ENCODE measurements at places on chromosomes 3 and 15.
A peak's percentile ranks its signal among the peaks of the same experiment; 100 is the strongest.

- no peak for DNase-seq
Measured at GRCh38 chr3:13634151-13634550, 85.2 kb downstream of the FBLN2 start.

DNA sequence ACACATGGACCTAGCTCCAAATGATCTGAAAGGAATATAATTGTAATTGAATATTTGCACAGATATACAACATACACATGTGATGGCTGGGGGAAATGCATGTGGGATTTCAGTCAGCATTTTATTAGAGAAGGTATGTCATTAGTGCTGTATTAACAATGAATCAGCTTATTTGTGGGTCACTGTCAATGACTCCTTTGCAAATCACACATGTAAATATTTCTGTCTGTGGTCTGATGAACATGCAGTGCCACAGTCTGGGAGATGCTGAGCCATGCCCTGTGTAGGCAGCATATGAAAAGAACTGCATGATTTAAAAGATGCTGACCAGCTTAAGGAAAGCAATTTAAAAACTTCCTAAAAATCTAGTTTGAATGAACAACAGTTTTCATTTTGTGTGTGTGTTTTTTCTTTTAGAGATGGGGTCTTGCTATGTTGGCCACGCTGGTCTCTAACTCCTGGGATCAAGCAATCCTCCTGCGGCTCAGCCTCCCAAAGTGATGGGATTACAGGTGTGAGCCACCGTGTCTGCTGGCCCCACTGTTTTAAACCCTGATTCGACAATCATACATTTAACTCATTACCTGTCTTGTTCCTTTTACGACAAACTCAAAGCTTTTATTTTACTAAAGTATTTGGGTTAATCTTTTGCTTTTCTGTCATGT lies 803 bp upstream of the B3GNT5 start:
- no peak for DNase-seq

DNA sequence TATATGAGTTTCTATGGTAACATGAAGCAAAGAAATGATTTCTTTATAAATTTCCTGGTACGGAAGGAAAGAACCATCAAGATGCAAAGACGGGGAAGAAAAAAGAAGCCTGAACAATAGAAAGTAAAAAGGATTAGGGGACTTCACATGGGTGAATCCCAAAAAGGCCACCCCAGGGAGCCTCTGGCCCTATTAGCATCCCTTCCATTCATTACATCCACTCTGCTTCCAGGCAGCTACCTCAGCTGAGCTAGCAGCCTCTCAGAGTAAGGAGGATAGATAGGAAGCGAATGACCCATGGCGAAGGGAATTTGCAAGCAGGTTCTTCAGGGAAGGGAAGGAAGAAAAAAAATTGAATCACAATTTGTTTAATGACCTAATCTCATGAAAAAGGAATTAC lies 81.6 kb downstream of the GABRB3 start:
- DNase-seq = no peak

DNA sequence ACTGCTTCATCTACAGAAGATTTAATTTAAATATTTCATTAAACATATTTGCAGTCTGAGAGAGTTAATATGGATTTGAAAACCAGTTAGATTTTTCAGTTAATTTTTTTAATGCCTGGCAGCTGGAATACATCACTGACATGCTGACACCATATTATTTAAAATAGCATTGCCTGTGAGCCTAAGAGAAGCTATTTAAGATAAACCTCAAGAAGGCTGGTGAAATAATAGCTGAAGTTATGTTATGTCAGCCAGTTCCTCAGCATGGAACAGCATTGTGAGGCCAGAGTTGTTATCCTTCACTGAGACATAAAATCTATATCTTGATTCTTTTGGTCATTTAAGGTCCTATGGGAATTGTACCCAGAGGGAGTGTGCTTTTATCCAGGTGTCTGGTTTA lies 705.2 kb downstream of the NAALADL2 start:
- no peak for DNase-seq

DNA sequence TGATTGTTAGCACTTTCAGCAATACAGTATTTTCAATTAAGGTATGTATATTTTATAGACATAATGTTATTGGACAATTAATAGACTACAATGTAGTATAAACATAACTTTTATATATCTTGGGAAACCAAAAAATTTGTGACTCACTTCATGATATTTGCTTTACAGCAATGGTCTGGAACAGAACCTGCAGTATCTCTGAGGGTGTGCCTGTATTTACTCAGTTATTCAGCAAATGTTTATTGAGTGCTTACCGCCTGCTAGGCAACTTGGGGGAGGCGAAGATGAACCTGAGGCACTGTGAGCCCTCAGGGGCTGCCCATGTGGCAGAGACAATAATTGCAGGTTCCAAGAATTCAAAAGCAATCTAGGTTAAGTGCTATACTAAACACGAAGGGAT lies 144.8 kb downstream of the GABRB3 start:
- no peak for DNase-seq

DNA sequence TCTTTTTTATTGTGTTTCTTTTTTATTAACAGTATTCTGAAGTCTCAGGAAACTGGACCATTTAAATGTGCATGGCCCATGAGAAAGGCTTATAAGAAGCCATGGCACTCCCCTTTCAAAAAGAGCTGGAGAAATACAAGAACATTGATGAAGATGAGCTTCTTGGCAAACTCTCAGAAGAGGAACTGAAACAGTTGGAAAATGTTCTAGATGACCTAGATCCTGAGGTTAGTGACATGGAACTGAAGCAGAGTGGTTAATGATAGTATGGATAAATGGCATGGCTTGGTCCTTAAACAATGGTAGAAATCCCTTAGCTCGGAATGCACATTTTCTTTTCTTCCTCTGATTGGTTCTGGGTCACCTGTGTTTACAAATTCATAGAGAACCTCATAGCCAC lies 14.9 kb downstream of the TMOD2 start:
- DNase-seq = no peak

GRCh38 chr15:89673165-89673512 lies 6.0 kb downstream of the PLIN1 start:
- no peak for DNase-seq

GRCh38 chr3:13015286-13016082 lies 57.7 kb downstream of the IQSEC1 start:
- peak; percentile 88 for DNase-seq

DNA sequence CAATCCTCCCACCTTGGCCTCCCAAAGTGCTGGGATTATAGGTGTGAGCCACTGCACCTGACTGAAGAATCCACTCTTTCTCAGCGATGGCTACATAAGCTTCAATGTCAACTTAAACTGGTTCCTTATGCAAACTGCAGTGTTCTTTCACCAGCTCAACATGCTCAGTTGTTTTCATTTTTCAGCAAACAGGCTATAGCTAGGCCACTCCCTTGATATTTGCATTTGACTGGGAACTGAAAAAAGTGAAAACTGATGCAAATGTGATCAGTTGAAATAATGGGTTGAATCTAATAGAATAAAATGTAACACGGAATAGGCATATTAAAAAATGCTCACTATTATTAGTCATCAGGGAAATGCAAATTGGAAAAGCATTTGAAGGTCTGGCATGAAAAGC lies 74.2 kb upstream of the GCNT3 start:
- DNase-seq = no peak

- no peak for DNase-seq
Measured at GRCh38 chr15:95018888-95019545, 787.7 kb downstream of the MCTP2 start.

- no peak for DNase-seq
Measured at GRCh38 chr3:66923969-66924368, 74.1 kb upstream of the KBTBD8 start.

DNA sequence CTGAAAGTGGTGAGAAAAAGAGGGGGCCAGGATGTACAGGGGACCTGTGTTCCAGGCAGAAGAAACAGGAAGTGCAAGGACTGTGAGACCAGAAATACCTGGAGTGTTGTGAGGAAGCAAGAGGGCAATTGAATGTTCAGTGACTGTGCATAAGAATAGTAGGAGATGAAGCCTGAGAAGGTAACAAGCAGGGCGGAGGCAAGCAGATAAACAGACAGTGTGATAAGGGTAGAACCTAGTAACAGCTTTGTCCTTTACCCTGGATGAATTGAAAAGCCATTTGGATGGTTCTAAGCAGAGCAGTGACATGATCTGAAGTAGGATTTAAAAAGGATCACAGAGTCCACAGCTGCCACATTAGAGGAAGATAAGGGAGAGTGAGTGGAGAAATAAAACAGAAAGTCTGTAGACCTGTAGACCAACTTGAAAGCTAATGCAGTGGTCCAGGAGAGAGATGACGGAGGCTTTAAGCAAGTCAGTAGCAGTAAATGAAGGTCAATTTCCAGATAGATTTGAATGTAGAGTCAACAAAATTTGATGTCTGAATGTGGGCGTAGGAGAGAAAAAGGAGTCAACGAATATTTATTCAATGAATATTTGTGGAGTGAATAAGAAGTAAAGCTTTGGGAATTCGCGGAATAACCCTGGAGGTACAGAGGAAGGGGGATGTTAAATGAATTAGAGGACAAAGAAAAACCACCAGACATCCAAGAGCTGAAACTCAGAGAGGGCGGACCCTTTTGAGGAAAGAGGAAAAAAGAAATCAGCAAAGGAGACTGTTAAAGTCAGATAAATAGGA lies 4.2 kb upstream of the PLOD2 start:
- no peak for DNase-seq

DNA sequence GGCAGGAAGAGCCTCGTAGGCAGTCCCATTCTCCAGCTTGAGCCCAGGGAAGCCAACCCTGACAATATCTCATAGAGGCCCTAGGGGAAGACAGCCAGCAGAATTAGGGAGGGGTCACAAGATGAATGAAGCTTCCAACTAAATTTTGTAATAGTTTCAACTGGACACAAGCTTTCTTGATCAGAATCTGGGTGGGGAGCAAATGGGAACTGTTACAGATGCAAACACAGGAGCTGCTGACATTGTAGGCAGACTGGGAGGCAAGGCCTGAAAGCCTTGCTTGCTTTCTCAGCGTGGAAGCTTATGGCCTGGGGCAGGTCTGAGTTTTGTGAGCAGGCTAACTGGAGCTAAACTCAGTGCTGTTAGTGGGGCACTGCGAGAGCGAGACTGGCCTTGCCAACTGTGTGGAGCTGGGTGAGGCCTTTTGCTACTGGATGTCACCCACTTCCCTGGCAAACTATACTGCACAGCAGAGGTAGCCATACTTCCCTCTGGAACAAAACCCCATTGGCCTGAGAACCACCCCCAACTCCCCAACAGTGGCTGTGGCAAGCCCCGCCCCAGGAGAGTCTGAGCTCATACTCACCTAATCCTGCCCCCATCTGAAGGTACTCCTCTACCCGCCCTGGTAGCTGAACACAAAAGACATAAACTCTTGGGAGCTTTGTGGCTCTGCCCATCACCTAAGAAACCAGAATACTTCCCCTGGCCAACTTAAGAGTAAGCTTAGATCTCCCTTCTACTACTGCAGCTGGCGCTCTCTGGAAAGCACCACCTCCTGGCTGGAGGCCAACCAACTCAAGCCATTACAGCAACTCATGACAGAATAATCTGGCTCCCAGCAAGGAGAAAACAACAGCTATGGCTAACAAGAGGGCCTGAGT lies 42.9 kb downstream of the CFAP20DC start:
- no peak for DNase-seq

GRCh38 chr3:190644766-190645165 lies 130.9 kb downstream of the IL1RAP start:
- DNase-seq = no peak

DNA sequence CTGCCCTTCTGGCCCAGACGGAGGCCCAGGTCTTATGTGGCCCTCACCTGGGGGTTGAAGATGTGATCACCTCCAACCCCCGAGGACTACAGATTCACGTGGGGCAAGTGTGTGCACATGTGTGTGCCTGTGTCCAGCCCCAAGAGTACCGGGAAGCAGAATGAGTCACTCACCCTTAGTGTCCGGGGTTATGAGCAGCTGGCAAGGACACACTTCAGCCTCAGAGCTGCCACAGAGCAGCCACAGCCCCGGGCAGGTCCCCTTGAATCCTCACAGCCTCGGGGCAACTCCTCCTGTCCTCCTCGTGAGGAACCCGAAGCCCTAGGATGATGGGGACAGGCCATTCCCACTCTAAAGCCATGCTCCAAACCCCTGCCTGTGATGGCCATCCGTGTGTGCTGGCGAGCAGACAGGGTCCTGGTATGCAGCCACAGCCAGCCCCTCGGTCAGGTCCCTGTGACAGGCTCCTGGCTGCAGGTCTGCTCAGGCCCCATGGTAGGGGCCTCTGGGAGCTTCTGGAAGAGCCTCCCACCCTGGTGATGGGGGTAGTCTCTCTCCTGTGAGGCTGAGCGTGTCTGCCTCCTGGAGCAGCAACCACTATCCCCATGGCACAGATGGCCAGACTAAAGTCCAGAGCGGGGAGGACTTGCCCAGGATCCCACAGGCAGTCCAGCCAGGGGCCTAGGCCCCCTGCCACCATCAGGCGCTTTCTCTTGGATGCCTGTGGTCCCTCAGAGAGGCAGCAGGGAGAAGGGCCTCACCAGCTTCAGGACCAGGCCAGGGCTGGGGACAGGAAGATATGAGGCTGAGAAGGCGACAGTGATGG lies 852 bp downstream of the STAB1 start:
- DNase-seq = no peak

GRCh38 chr3:162555761-162556160 lies 1059.2 kb downstream of the OTOL1 start:
- no peak for DNase-seq

DNA sequence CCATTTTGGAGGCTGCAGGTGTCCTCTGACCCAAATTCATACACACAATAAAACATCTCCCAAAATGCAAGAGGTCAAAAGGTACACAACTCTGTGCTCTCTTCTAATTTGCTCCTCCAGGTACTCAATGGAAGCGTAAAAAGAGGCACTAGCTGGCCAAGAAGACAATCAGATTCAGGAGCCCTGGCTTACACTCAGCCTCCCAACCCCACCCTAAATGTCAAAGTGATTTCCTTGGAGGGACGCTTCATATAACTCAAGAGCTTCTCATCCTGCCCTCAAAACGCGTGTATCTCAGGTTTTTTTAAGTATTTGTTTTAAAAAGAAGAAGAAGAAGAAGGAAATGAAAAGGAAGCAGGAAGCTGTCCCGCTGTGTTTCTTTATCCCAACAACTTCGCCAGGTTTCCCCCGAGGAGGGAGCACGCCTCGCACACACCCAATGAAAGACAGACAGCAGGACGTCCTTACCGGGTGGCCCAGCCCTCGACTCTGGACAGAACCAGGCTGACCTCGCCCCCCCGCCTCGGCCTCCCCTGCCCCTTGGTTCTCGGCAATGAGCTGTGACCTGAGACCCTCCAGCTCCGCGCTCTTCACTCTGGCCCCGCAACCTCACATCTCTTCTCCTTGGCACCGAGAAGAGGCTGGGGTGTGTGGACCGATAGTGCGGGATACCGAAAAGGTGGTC lies 620.7 kb upstream of the ZNF385D start:
- DNase-seq = no peak

Measured in T-helper 2 cell (primary cell).